ENCODE measurements at places on chromosomes 7 and 10.

DNA sequence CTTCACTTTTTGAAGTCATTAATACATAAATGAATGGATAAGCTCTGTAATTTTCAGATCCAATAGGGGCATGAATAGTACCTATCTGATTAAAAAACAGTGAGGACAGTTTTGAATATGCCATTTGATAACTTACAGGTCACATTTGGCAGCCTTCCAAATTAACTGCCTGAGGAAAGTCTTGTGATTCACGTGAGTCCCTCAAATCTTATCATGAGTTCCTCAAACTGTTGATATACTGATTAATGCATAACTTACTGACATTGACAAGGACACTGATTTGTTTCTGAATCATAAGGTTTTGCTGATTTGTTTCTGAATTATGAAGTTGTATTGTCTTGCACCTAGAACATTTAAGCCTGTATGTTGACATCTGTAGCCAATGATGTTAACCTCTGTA, 55.1 kb downstream of the ANKMY2 start:
- no peak for DNase-seq

GRCh38 chr7:8060241-8060640, 91.6 kb downstream of the GLCCI1 start:
- no peak for DNase-seq

GRCh38 chr10:98611436-98611835, 164.7 kb upstream of the HPS1 start:
- DNase-seq, result no peak

GRCh38 chr7:156041398-156041797, 229.1 kb upstream of the SHH start:
- no peak for DNase-seq

DNA sequence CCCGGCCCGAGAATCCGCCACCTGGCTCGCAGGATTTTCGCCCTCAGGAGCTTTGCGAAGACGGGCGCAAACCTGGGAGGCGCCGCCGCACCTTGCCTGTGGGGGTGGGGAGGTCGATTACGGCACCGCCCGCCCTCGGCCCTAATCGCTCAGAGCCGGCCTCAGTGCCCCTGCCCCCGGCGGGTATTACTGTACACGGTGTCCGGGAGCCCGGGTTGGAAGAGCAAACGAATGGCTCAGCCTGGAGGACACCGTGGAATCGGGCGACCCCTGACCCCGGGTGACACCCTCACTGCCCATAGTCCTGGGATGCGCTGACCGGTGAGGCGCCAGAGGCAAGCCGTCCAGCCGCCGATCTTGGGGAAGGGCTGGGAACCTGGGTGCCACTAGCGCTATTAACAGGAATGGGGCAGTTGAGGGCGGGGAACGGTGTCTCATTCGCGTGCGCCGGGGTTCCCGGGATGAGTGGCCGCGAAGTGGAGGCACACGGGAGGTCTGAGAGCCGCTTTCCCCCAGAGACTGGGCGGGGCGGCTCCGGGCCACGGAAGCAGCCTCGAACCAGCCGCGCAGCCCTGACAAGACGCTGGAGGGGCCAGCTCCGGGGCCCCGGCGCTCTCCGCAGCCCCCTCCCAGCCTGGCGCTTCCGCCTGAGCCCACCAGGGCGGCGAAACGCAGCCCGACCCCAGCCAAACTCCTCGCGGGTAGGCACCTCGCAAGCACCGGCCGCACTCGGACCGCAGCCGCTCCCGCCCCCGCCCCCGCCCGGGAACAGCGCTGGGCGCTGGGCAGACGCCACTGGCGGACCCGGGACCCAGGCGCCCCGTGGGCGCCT, 167.5 kb downstream of the NRF1 start:
- DNase-seq, result no peak

GRCh38 chr10:63416376-63416775, 49.4 kb downstream of the JMJD1C start:
- no peak for DNase-seq

DNA sequence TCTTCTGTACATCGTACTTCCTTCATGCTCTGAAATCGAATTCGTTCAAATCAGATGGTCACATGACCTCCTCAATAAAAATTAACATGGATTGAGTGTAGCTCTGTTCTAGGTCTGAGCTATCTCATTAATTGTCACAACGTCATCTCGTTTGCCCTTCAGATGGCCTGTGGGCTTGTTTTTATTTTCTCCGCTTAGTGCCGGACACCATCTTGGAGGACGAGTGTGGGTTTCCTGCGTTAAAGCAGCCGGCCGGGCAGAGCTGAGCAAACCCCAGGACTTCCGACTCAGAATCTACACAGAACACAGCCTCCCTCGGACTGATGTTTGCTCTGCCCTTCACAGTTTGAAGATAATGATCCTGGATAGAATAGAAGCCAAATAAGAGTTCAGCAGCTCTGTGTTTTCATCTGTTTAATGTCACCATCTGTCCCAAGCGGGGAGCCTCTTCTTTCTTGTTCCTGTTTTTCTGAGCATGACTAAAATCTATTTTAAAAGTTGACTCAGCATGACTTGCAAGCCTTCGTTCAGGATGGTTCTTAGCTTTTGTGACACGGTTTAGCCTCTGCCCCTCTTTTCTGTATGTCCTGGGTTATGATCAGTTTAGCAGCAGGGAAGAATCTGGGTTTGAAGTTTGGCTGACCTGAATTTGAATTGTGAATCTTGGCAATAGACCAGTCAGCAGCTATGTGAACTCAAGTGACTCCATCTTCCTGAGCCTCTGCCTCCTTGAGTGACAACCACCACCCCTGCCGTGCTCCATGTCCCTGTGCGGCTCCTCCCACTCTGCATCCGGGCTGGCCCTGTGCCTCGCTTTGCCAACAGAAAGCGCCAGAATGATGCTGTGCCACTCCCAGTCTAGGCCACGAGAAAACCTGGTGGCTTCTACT, 30.6 kb upstream of the GALNTL5 start:
- DNase-seq, result peak; percentile 43

DNA sequence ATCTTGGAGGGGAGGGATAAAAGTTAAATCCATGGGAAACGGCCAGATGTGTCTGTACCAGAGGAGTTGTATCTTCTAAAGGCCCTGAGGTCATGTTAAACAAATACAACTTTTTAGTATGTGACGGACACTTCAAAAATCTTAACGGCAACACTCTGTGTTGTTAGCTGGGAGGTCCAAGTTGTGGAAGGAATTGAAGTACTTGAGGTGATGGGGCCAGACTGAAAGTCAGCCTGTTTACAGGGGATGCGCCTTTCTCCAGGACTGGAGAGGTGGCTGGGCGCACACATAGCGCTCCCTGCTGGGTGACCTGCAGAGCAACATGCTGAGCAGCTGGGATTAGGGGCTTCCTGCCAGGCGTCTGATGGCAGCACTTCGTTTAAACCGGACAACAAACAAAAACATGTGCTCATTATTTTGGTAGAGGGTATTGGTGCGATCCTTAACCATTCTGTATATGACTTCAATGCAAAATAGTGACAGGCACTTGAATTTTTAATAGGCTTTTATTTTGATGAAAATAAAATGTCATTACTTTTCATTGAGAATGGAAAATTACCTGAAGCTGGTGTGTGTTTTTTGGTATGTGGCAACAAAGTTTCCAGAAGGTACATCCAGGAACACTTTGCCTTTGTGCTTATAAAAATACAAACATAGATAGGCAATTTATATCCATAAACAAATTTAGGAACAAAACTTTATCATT, 198.2 kb downstream of the MLLT10 start:
- DNase-seq, result peak; percentile 65
